Renal pelvis (tissue), 12 donors: ENCODE measurements at places on chromosomes 2 and 18. TPM values are rescaled to one million over a fixed set of nuclear protein-coding genes. Genes with fewer than 3 reads are reported as not detected.

DNA sequence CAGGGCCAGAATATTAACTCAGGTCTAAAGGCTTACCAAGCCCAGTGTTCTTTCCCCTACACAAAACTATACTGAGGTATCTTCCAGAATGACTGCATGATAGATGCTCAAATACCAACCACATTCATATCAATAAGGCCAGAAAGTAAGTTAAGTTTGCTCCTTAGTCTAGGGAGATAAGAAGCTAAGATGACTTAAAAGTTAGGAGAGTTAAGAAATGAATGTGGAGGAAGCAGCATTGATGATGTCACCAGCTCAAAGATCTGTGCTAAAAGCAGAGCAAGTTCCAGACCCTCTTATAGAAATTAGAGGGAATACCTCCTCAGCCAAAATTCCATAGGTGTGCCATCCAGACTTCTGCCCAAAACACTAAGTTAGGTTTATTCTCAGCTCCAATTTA lies 6.1 kb downstream of the PPP4R1 start:
- no peak for DNase-seq

- no peak for DNase-seq
Measured at GRCh38 chr2:42872721-42873120, 80.3 kb upstream of the HAAO start.

SLC38A11 gene
- polyA plus RNA-seq: 13.9 TPM

DNA sequence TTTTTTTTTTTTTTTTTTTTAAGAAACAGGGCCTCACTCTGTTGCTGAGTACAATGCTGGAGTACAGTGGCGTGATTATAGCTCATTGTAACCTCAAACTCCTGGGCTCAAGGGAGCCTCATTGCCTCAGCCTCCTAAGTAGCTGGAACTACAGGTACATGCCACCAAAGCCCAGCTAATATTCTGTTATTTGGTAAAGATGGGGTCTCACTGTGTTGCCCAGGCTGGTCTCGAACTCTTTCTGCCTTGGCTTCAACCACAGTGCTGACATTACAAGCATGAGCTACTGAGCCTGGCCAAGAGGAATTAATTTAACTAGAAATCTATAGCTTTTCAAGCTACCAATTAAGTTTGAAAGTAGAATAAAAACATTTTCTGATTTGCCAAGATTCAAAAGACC lies 27.8 kb downstream of the DYM start:
- DNase-seq: no peak

- DNase-seq: no peak
Measured at GRCh38 chr2:157193461-157193860, 64.0 kb upstream of the GALNT5 start.

DNA sequence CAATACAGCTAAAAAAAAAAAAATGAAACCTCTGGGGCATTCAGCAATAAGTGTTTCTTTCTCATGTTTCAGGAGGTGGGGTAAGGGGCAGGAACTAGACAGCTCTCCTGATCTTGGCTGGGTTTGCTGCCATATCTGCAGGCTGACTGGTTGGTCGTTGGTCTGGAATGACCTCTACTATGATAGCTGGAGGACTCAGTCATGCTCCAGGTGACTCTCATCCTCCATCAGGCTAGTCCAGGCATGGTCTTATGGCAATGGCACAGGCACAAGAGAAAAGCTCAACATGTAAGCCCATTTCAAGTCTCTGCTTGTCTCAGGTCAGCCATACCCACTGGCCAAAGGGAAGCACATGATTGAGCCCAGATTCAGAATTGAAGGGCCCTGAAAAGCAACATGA lies 9.5 kb upstream of the SLC1A4 start:
- no peak for DNase-seq

DNA sequence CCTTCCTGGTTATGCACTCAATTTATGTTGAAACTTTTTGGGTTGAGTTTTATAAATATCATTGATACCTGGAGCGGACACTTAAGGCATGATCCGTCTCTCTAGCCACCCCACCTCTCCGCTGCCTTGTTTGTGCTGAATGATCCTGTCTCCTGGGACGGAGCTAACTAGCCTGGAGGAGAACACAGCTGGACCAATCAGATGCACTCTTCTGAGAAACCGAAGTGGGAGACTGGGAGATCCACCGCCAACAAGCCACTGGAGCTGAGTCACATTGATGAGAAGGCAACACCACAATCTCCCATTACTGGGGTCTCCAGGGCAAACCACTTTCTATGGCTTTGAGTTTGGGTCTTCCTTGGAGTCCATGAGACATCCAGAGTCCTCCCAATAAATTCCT lies 29.3 kb downstream of the CYP26B1 start:
- DNase-seq: no peak

DNA sequence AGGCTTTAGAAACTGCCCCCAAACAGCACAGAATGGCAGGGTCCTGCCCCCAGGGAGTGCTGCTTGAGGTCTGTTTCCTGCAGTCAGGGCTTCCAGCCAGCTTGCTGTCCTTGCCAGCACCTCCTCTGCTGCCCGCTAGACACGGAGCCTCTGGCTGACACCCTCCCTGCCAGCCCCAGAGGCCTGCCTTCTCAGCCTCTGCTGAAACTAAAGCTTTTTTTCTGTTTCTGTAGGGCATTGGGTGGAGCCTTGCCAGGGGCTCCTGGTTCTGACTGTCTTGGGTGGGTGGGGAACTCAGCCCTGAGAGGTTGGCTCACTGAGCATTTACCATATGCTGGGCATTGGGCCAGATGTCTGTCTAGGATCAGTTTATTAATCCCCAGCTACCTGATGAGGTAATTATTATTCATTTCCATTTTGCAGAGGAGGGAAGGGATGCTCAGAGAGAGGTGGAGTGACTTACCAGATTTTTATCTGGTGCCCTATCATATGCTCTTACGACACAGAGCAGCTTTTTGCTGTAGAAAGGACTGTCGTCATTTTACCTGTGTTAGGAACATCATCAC lies 35.4 kb downstream of the INPP4A start:
- DNase-seq: no peak

DNA sequence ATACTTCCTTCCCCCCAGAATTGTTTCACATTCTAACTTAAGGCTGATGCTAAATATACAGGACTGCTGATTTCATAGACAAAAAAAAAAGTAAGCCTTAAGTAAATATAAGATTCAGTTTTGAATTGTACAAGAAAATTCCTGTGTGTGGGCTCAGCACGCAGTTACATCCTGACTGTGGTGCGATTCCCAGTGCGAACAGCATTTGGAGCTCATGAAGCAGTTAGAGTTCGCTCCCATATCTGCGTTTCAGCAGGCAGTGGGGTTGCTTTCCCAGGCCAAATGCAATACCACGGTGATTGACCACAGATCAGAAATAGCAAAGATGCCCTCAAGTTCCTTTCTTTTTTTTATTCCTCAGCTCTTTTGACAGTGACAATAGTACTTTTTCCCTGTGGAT lies 75.6 kb downstream of the SATB2 start:
- no peak for DNase-seq

SLC4A5 gene
- polyA plus RNA-seq: 1.9 TPM

DNA sequence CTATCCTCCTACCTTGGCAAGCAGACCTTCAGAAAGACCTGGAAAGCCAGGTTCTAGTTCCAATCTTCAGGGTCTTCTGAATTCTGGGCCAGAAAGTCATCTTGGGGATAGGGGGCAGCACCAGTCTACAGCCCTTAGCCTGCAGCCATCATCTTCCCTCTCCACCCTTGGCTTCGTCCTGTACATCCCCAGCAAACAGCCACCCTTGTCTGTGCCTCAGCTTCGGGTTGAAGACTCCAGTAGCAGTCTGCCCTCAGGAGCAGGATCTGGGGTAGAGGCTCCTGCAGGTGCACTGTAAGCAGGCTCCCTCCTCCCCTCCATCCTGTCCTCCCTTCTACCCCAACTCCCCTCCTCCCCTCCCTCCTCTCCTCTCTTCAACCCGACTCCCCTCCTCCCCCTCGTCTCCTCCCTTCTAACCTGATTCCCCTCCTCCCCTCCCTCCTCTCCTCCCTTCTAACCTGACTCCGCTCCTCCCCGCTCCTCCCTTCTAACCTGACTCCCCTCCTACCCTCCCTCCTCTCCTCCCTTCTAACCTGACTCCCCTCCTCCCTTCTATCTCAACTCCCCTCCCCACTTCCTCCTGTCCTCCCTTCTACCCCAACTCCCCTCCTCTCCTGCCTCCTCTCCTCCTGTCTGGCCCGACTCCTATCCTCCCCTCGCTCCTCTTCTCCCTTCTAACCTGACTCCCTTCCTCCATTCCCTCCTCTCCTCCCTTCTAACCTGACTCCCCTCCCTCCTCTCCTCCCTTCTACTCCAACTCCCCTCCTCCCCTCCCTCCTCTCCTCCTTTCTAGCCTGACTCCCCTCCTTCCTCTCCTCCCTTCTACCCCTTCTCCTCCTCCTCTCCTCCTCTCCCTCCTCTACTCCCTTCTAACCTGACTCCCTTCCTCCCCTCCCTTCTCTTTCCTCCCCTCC lies 90.1 kb upstream of the SMAD2 start:
- DNase-seq: no peak

DNA sequence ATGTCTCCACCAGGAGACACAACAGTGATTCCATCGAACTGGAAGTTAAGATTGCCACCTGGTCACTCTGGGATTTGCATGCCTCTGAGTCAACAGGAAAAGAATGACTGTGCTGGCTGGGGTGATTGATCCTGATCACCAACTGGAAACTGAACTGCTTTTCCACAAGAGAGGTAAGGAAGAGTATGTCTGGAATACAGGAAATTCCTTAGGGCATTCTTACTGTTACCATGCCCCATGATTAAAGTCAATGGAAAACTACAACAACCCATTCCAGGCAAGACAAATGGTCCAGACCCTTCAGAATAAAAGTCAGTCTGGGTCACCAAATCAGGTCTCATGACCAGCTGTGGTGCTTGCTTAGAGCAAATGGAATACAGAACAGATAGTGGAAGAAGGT lies 12.0 kb upstream of the DDX1 start:
- DNase-seq: no peak

- no peak for DNase-seq
Measured at GRCh38 chr18:62331581-62332356, 6.7 kb downstream of the TNFRSF11A start.

DNA sequence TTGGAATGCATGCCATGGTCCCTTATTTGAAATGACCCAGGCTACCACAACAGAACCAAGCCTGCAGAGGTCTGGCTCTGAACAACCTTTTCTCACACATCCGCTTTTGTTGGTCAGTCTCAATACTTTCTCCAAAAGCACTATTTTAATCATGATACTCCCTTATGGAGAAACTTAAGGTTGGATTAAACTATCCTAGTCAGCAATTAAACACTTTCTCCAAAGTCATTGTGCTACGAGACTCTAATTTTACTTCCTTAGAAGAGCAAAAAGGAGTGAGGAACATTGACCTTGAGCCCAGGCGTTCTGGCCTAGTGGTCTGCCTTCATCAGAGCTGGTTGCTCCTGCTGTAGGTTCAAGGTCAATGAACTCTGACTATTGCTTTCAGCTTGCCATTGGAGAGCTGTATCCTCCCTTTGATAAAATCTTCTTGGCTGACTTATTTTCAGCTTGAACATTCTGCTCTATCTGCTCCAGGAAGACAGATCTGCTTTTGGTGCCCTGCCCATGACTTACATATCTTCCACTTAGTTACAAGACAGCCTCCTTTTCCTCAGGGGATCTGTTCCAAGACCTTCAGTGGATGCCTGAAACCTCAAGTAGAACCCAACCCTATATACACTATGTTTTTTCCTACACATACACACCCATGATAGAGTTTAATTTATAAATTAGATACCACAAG lies 91.2 kb downstream of the NCKAP5 start:
- no peak for DNase-seq

GRCh38 chr2:71801969-71802368 lies 345.7 kb downstream of the CYP26B1 start:
- DNase-seq: no peak

GRCh38 chr18:74906184-74906583 lies 302.8 kb downstream of the PTGR3 start:
- DNase-seq: no peak

PLCL1 gene
- 16.6 TPM for polyA plus RNA-seq

CPS1 gene
- polyA plus RNA-seq: 3.2 TPM

RSAD2 gene
- 2.9 TPM for polyA plus RNA-seq

ZNF396 gene
- 5.3 TPM for polyA plus RNA-seq

GRCh38 chr2:170224692-170225294 lies 46.8 kb downstream of the MYO3B start:
- no peak for DNase-seq

DSG1 gene
- 0.09 TPM for polyA plus RNA-seq
